ENCODE measurements at places on chromosomes 5 and 9.

DNA sequence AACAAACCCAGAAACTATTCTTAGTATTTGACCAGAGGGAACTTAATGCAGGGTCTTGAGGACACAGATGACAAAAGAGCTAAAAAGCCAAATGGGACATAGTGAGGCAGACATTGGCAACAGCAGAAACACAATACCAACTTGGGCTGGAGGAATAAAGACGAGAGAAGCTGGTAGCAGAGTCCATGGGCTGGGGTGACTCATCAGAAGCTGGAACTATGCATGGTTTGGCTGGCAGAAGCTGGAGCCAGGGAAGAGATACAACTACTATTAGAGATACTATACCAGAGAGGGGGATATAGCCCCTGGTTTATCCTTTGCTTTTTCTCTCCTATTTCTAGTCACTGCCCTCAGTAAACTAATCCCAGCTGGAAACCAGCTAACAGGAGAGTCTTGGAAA, 29.2 kb upstream of the DPYSL3 start:
- DNase-seq, result no peak

- DNase-seq, result no peak
Observed at GRCh38 chr9:28834156-28834555, 1260.9 kb upstream of the C9orf72 start.

DNA sequence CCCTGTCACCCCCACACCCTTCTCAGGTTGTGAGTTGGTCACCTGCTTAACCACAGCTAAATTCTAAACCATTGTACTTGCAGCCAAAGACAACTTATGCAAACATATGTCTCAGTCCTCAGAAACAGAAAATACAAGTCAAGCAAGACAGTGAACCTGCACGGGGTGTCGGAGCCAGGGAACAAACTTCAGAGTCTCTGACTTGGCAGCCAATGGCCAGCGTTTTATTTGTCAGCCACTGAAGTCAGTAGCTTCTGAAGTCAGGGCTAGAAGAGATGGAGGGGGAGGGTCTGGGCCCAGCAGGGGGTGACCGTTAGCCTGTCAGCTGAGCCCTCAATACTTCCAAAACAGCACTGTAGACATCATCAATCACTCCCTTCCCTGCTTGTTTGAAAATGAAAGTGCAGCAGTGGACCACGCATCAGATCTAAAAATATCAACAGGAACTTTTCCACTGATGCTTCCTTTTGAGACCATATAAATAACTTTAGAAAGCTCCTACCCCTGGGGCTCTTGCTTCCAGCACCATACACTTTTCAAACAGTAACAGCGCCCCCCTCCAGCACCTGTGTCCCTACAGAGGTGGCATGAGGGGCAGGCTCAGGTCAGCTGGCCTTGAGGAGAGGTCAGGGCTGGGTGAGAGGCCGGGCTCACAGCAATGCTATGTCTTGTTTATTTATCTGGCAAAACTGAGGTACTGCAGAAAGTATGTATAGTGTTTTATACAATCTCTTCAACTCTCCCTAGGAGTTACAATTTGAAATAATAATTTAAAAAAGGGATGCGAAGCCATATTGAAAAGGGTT, 142.5 kb downstream of the ACER2 start:
- no peak for DNase-seq

- peak; percentile 27 for DNase-seq
Observed at GRCh38 chr5:21219251-21219650, 1231.3 kb upstream of the CDH18 start.

DNA sequence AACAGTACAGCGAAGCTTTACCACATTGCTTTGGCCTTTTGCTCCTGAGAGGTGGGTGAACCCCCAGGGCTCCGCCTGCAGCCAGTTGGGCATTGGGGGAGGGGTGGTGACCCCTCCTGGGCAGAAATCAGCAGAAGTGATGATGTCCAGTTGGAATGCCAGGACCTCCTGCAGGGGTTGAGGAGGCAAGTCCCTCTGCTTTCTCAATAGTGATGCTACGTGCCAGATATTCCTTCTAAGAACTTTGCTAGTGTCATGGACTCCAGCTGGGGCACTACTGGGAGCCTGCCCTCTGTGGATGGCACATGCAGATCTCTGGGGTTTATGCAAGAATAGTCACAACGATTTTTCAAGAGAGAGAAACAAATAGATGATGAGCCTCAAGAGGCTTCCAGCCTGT, 95.6 kb downstream of the NDFIP1 start:
- no peak for DNase-seq
